ENCODE measurements at places on chromosomes 1 and 21. TPM values are rescaled to one million over a fixed set of nuclear protein-coding genes. Genes with fewer than 3 reads are reported as not detected.

SLFNL1 gene
- total RNA-seq = 0.29 TPM

HCRTR1 gene
- total RNA-seq = not detected

PRDM15 gene
- 9.6 TPM for total RNA-seq

CLDN17 gene
- not detected for total RNA-seq

LMX1A gene
- not detected for total RNA-seq

FBXO28 gene
- total RNA-seq = 28.4 TPM

HFM1 gene
- total RNA-seq = not detected

SPRR1A gene
- not detected for total RNA-seq

GRCh38 chr1:7704214-7705047, 66.7 kb upstream of the VAMP3 start:
- peaks cover 66% of the 10 kb centered on the region for H3K27me3 ChIP-seq
- peak; percentile 89 for DNase-seq
- H3K36me3 ChIP-seq = no peaks in the 10 kb centered on the region

GRCh38 chr1:5725855-5726585, 266.2 kb downstream of the NPHP4 start:
- no peak overlapping the region for H3K27ac ChIP-seq
- H3K4me3 ChIP-seq = no peak overlapping the region
- DNase-seq = no peak
- H3K4me1 ChIP-seq = no peaks in the 10 kb centered on the region

GRCh38 chr1:98931128-98931835, 73.4 kb downstream of the PLPPR5 start:
- no peak for DNase-seq
- H3K36me3 ChIP-seq = no peaks in the 10 kb centered on the region
- no peak overlapping the region for H3K4me3 ChIP-seq

- no peaks in the 10 kb centered on the region for H3K36me3 ChIP-seq
- H3K4me3 ChIP-seq = no peak overlapping the region
- H3K4me1 ChIP-seq = peaks cover 3% of the 10 kb centered on the region
These were observed 50.5 kb downstream of the VCAM1 start for GRCh38 chr1:100769906-100770646.

GRCh38 chr1:44543786-44544185, 130.5 kb downstream of the TMEM53 start:
- H3K4me3 ChIP-seq = no peak overlapping the region
- no peak for DNase-seq
- peaks cover 14% of the 10 kb centered on the region for H3K27me3 ChIP-seq
- H3K27ac ChIP-seq = no peak overlapping the region
- no peaks in the 10 kb centered on the region for H3K4me1 ChIP-seq
- no peaks in the 10 kb centered on the region for H3K36me3 ChIP-seq

GRCh38 chr1:51768971-51769588, 109.4 kb downstream of the NRDC start:
- no peaks in the 10 kb centered on the region for H3K4me1 ChIP-seq
- DNase-seq = peak; percentile 40
- no peak overlapping the region for H3K4me3 ChIP-seq
- H3K27me3 ChIP-seq = no peaks in the 10 kb centered on the region

GRCh38 chr1:206843626-206844025, 21.8 kb upstream of the IL20 start:
- DNase-seq = no peak
- H3K27ac ChIP-seq = no peak overlapping the region
- peaks cover 5% of the 10 kb centered on the region for H3K27me3 ChIP-seq
- peaks cover 5% of the 10 kb centered on the region for H3K4me1 ChIP-seq

GRCh38 chr1:156832434-156832833, 15.8 kb upstream of the SH2D2A start:
- peaks cover 12% of the 10 kb centered on the region for H3K27me3 ChIP-seq
- H3K36me3 ChIP-seq = no peaks in the 10 kb centered on the region
- no peak overlapping the region for H3K27ac ChIP-seq
- H3K4me3 ChIP-seq = no peak overlapping the region
- peaks cover 41% of the 10 kb centered on the region for H3K4me1 ChIP-seq

DNA sequence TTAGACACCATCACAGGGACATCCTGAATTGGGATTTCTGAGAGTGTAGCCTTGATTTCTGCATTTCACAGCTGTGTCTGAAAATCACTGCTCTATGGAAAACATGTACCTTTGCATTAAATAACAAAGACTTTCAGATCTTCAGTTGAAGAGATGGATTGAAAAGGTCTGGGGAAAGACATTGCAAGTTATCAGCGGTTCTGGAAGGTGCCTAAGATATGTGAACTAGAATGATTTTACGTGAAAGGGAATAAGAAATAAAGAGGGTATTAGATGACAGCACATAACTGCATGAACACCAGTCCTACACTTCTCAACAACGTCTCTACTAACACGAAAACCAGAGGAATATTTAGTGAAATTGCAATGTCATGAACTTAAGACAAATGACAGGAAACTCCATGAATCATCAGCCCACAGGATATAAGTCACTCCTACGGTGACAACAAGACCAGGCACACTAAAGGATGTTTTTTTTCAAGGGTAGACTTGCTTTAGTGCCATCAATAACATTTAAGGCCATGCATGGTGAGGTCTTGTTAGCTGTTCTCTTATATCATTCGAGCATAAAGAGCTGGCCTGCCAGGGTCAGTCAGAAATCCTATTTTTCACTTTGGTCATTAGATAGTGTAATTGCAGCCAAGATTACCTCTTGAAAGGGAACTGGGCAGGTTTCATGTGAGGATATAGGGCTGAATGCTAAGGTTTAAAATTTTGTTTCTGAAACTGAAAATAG, 283.1 kb downstream of the GRIK1 start:
- H3K36me3 ChIP-seq = peaks cover 2% of the 10 kb centered on the region
- peaks cover 23% of the 10 kb centered on the region for H3K4me1 ChIP-seq
- peak overlapping the region; percentile 46 for H3K27ac ChIP-seq

GRCh38 chr1:162570718-162571117, 9.2 kb downstream of the UAP1 start:
- H3K4me1 ChIP-seq = peaks cover 7% of the 10 kb centered on the region
- peaks cover 16% of the 10 kb centered on the region for H3K36me3 ChIP-seq
- H3K4me3 ChIP-seq = no peak overlapping the region
- H3K27me3 ChIP-seq = no peaks in the 10 kb centered on the region
- H3K27ac ChIP-seq = no peak overlapping the region

DNA sequence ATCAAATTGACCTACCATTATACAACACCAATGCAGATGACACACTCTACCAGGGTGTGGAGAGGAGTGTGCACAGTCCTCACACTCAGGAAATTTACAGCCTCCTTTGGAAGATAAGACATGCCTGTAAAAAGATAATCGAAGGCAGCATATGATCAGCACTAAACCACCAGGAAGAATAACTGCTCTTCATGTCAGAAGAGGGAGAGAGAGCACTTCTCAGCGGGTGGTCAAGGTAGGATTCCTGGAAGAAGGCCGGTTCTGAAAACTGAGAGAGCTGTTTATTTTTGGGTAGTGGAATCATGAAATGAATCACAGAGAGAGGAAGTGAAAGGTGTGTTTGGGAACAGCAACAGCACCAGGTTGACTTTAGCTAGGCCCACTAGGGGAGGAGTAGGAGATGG, 14.0 kb upstream of the ZNF697 start:
- H3K27ac ChIP-seq = no peak overlapping the region
- no peaks in the 10 kb centered on the region for H3K36me3 ChIP-seq
- DNase-seq = no peak
- H3K27me3 ChIP-seq = peaks cover 29% of the 10 kb centered on the region
- no peak overlapping the region for H3K4me3 ChIP-seq

DNA sequence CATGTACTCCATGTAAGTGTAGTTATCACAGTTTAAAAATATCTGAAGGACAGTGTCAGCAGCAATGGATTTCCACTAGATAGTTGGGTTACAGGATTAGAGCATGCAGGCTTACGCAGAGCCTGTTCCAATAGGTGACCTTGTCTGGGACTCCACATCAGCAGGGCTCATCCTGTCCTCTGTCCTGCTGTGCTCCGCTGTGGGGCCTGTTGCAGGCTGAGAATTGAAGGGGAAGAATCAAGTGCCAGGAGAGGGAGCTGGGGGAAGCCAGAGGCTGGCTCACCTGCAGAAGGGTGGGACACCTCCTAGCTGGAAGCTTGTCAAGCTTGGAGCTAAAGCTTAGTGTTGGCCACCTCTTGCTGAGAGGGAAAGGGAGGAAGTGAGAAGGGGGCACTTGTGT, 62.8 kb downstream of the XCL2 start:
- H3K4me1 ChIP-seq = peaks cover 81% of the 10 kb centered on the region
- H3K27me3 ChIP-seq = no peaks in the 10 kb centered on the region
- DNase-seq = no peak
- H3K36me3 ChIP-seq = peaks cover 57% of the 10 kb centered on the region
- H3K4me3 ChIP-seq = no peak overlapping the region

- peaks cover 4% of the 10 kb centered on the region for H3K4me1 ChIP-seq
- no peaks in the 10 kb centered on the region for H3K27me3 ChIP-seq
- no peak for DNase-seq
- no peak overlapping the region for H3K27ac ChIP-seq
These were observed 17.6 kb upstream of the MCL1 start for GRCh38 chr1:150596976-150597375.

- H3K36me3 ChIP-seq = peaks cover 2% of the 10 kb centered on the region
- H3K4me1 ChIP-seq = peaks cover 13% of the 10 kb centered on the region
- H3K4me3 ChIP-seq = no peak overlapping the region
- H3K27me3 ChIP-seq = peaks cover 34% of the 10 kb centered on the region
- DNase-seq = no peak
These were observed 5.7 kb downstream of the CLIC6 start for GRCh38 chr21:34674468-34674867.

- H3K36me3 ChIP-seq = no peaks in the 10 kb centered on the region
- H3K27me3 ChIP-seq = peaks cover 4% of the 10 kb centered on the region
- no peak for DNase-seq
- H3K4me3 ChIP-seq = no peak overlapping the region
These were observed 70.6 kb upstream of the RAB3GAP2 start for GRCh38 chr1:220342853-220343252.

GRCh38 chr1:171343727-171344472, 29.9 kb downstream of the FMO4 start:
- no peak for DNase-seq
- no peak overlapping the region for H3K27ac ChIP-seq
- no peaks in the 10 kb centered on the region for H3K4me1 ChIP-seq
- H3K27me3 ChIP-seq = no peaks in the 10 kb centered on the region

GRCh38 chr1:19698181-19698580, 33.5 kb downstream of the HTR6 start:
- H3K4me1 ChIP-seq = peaks cover 2% of the 10 kb centered on the region
- no peak for DNase-seq
- no peaks in the 10 kb centered on the region for H3K27me3 ChIP-seq
- H3K4me3 ChIP-seq = no peak overlapping the region
- H3K36me3 ChIP-seq = peaks cover 7% of the 10 kb centered on the region

DNA sequence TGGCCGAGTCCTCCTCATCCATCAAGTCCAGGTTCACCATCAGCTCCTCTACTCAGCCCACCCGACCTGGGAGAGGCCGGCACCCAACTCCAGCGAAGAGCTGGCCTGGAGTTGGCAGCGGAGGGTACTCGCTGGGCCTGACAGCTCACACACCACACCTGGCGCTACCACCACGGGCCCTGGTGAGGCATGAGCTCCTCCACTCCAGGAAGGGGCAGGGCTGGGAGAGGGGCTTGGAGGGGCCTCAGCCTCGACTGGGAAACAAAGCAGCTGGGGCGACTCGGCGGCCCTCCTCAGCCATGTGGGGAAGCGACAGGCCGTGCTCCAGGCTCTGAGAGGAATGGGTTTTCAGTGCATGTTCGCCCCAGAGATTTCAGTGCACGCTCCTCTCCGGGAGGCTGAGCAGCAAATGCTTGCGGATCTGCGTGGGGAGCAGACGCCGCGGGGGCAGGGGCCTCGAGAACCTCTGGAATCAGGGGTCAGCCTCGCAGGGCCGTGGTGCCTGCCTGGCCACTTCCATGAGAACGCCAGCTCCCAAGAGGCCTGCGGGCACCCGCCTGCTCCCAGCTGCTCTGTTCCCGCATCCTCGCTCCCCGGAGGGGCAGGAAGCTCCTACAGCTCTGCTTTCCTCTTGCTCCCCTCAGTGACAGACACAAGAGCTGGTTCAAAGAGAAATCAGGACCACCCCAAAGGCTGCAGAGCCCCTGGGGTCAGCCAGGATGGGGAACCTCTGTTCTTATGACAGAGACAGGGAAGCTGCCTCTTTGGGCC, 18.9 kb upstream of the GPR153 start:
- H3K36me3 ChIP-seq = no peaks in the 10 kb centered on the region
- no peak overlapping the region for H3K4me3 ChIP-seq
- no peak overlapping the region for H3K27ac ChIP-seq
- H3K27me3 ChIP-seq = no peaks in the 10 kb centered on the region

DNA sequence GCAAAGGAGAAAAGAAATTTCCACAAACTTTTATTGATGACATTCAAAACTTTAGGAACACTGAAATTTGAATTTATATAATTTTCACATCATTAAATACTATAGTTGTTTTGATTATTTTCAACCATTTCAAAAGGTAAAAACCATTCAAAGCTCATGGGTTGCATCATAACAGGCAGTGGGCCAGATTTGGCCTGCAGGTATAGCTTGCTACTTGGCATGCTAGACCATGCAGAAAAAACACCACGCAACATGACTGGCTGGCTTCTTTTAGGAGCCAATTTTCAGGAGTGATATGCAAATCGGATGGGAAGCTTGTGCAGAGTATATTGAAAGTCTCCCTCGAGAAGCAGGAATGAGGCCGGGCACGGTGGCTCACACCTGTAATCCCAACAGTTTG, 144.8 kb downstream of the GLUL start:
- H3K27ac ChIP-seq = no peak overlapping the region
- H3K4me1 ChIP-seq = peaks cover 7% of the 10 kb centered on the region
- no peaks in the 10 kb centered on the region for H3K36me3 ChIP-seq
- H3K4me3 ChIP-seq = no peak overlapping the region

GRCh38 chr1:147142886-147143285, 29.4 kb downstream of the PRKAB2 start:
- DNase-seq = no peak
- H3K36me3 ChIP-seq = no peaks in the 10 kb centered on the region
- no peak overlapping the region for H3K4me3 ChIP-seq

GRCh38 chr1:196590012-196590708, 18.1 kb downstream of the KCNT2 start:
- no peak for DNase-seq
- H3K4me3 ChIP-seq = no peak overlapping the region
- H3K4me1 ChIP-seq = no peaks in the 10 kb centered on the region
- H3K27ac ChIP-seq = no peak overlapping the region

- H3K4me3 ChIP-seq = no peak overlapping the region
- peak overlapping the region; percentile 92 for H3K27ac ChIP-seq
- no peak for DNase-seq
- H3K36me3 ChIP-seq = no peaks in the 10 kb centered on the region
- H3K27me3 ChIP-seq = no peaks in the 10 kb centered on the region
These were observed 27.0 kb upstream of the C1orf159 start for GRCh38 chr1:1142844-1143243.
